ENCODE measurements at places on chromosomes 2 and 18.

GRCh38 chr2:223760838-223761502 lies 76.4 kb downstream of the AP1S3 start:
- peak; percentile 7 for DNase-seq

DNA sequence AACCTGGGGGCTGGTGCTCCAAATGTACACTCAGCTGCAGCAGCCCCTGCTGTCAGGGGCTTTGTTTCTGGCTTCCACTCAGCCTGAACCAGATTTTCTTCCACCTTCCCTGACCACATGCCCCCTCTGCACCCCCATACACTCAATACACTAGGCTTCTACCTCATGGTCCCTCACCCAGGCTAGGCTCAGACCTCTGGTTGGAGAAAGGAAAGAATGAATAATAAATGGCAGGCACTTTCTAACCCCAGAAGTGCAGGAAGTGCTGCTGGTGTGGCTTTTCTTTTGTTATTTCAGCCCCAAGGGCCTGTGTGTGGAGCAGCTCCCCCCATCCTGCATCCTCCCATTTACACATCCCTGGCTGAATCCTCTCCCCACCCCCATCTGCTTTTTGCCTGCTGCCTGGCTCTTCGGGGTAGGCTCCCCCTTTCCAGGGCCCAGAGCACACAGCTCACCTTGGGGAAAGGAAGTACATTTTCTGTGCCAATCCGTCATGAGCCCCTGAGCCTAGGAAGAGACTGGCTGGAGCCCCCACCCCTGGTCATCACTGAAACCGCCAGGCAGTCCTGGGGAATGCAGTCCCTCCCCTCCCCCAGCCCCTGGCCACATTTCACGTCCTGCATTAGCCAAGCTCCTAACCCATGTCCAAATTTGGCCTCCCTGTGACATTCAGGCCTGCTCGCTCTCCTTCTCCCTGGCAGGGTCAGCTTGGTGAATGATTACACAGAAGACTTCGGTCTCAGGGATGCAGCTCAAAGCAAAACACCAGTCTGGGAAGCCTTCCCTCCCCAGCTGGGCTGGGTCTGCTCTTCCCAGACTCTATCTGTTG lies 2.6 kb downstream of the DYSF start:
- DNase-seq: no peak

GRCh38 chr2:48045613-48046012 lies 139.3 kb upstream of the FBXO11 start:
- no peak for DNase-seq

- no peak for DNase-seq
Measured at GRCh38 chr2:202609381-202610145, 25.2 kb upstream of the FAM117B start.

- DNase-seq: no peak
Measured at GRCh38 chr18:13465476-13465875, 246.9 kb downstream of the LDLRAD4 start.

- no peak for DNase-seq
Measured at GRCh38 chr2:64054161-64054915, 35.1 kb upstream of the VPS54 start.

DNA sequence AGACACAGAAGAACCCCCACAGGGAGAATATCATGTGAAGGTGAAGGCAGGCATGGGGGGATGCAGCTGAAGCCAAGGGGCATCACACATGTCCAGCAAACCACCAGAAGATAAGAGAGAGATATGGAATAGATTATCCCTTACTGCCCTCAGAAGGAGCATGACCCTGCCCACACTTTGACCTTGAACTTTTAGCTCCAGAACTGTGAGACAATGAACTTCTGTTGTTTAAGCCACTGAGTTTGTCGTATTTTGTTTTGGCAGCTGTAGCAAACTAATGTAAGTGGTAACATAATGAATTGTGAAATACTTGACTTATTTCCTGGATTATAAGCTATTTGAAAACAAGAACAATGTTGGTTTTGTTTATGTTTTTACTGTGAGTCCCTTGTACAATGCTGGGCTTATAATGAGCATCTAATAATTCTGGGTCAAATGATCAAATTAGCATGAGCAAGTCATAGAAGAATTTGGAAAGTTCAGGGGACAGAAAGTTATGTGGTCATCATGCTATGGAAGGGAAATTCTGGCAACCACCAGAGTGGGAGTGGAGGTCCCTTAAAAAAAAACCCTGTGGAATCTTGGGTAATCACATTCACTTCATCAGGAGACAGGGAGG lies 541.0 kb upstream of the KLHL29 start:
- no peak for DNase-seq

DNA sequence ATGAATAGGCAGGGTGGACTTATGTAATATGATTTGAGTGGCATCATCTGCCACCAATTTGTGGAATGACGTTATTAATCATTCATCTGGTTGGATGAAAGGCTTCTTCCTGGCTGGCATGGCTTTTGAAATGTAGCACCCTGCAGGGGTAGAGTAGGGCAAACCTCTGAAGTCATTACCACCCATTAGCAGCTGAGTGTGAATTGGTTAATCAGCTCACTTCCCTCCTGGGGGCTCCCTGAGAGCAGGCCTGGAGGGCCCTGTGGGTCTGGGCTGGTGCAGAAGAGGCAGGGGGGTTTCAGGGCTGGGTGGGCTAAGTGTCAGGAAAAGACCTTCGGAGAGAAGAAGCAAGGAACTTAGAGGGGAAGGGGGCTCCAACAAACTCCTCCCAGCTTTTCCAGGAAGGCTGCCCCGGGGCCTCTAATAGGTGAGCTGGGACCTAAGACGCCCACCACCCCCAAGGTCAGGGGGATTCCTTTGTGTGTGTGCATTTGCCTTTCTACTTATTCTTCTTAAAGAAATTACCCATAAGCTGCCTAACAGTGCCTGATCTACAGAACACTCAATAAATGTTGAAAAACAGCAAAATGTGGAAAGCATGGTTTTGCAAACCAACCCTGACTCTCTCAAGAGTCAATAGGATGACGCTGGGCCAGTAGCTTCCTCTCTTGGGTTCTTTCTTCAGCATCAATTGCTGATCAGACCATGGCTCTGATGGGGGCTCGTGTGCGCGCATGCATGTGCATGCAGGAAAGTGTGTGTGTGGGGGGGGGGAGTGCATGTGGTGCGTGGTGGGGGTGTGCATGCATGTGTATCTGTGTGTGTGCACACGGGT lies 49.7 kb upstream of the ZNF516 start:
- no peak for DNase-seq

- no peak for DNase-seq
Measured at GRCh38 chr2:74653589-74653984, 460 bp upstream of the SEMA4F start.

Data from activated CD4-positive, alpha-beta T cell treated with anti-CD3 and anti-CD28 coated beads for 4 hours (primary cell).